ENCODE measurements at places on chromosomes 11 and 22.
A peak's percentile ranks its signal among the peaks of the same experiment; 100 is the strongest.

- no peak for DNase-seq
These were observed 24.1 kb upstream of the RASL10A start for GRCh38 chr22:29339381-29340235.

DNA sequence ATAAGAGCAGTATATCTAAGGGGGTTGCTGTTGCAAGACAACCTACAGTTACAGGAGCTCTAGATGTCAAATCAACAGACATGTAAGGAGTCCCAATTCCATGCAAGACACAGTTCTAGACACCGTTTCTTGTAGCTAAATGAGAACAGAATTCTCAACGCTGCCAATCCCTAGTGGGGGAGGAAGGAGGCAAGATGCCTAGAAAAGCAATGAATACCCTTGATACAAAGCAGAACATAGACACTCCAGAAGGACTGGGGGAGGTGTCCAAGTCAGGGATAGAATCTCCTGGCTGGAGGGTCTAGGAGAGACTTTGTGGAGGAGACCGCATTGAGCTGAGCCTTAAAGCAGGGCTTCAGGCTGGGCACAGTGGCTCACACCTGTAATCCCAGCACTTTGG is 280.2 kb downstream of the BUD13 start:
- DNase-seq = no peak

- DNase-seq = no peak
These were observed 1.8 kb downstream of the TNRC6B start for GRCh38 chr22:40179526-40179925.

DNA sequence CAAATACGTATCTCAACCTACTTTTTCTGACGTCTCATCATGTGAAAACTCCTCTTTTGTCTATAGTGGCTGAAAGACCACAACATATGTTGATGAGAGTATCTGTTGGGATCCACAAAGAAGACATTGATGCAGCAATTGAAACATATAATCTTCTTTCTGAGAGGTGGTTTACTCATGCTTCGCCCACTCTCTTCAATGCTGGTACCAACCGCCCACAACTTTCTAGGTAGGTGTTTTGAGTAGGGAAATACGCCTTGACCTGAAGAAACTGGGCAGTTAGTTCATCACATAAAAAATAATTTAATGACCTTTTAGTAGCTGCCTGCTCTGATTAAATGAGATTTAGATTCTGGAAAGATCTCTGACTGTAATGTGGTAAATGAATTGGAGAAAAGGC is 17.2 kb downstream of the RRM1 start:
- no peak for DNase-seq

GRCh38 chr11:7548659-7549274 is 35.0 kb downstream of the PPFIBP2 start:
- DNase-seq = no peak

DNA sequence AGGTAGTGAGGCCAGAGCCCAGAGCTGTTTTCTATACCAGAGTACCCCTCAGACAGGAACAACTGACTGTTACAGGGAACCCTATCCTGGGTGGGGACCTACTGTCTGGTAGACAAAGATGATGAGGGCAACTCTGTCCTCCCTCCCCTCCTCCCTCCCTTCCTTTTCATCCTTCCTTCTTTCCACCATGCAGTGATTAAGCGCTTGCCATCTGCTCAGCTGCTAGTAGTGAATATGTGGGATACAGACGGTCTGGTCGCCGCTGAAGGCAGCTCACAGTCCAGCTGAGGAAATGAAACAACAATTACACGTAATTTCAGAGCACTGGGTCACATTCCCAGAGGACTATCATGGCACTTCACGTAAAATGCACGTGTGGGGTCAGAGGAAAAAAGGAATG is 597.1 kb downstream of the BUD13 start:
- DNase-seq = no peak

- no peak for DNase-seq
These were observed 73.8 kb upstream of the CRYBB3 start for GRCh38 chr22:25125693-25126357.

DNA sequence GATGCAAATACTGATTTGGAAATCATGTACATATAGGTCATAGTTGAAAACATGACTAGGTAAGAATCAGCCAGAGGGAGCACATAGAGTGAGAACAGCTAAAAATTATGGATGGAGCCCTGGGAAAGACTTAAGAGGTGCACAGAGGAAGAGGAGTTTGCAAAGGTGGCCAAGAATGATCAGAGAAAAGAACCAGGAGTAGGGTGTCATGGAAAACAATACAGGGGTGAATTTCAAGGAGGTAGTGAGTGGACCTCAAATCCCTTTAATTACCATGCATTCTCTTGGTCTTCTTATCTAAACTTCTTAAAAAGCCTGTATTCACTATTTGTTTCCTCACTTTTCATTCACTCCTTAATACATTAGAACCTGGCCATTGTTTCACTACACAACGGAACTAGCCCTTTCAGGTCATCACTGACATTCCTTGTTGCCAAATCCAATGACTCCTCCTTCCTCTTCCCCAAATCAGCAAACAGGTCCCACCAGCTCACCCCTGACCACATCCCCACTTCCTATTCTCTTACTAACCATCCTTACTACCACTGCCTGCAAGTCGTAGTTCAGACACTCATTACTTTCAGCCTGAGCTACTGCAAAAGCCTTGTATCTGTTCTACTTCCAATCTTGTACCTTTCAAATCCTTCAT is 22.6 kb downstream of the BUD13 start:
- no peak for DNase-seq

- no peak for DNase-seq
These were observed 228.6 kb downstream of the BRD1 start for GRCh38 chr22:49599039-49599438.

- no peak for DNase-seq
These were observed 7.9 kb downstream of the FAM118A start for GRCh38 chr22:45317551-45318167.

- DNase-seq = no peak
These were observed 133.7 kb upstream of the FIBIN start for GRCh38 chr11:26860091-26860780.

GRCh38 chr11:35007277-35007676 is 90.9 kb downstream of the PDHX start:
- no peak for DNase-seq

DNA sequence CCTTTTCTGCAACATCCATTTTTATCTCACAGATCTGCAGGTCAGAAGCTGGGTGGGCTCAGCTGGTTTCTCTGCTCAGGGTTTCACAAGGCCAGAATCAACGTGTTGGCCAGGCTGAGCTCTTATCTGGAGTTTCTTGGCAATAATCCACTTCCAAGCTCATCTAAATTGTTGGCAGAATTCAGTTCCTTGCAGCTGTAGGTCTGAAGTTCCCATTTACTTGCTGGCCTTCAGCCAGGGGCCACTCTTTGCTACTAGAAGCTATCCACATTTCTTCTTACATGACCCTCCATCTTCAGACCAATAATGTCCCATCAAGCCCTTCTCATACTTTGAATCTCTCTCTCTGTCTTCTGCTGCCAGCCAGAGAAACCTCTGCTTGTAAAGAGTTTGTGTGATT is 103.5 kb downstream of the WNT11 start:
- no peak for DNase-seq

DNA sequence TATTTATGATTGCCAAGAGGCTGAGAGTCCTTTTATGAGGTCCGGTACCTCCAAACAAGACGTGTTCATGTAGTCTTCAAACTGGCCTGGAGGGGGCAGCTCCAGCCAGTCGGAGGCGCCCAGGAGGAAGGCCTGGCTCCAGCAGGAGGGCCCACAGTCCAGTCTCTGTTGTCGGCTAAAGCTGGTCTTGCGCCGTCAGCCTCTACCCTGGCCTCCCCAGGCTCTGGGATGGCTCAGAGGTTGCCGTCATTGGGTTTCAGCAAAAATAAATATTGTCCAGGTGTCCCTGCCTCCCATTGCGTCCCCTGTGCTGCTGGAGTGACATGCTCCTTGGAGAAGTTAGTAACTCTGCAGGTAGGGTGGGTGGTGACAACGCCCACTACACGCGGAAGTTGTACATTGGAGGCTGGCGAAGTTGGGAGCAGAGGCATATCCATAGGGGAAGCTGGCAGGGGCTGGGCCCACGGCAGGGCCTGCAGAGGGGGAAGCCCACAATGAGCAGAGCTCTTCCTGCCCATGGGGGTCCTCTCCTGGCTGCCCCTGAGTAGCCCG is 1.0 kb upstream of the SLC25A1 start:
- DNase-seq = peak; percentile 25

DNA sequence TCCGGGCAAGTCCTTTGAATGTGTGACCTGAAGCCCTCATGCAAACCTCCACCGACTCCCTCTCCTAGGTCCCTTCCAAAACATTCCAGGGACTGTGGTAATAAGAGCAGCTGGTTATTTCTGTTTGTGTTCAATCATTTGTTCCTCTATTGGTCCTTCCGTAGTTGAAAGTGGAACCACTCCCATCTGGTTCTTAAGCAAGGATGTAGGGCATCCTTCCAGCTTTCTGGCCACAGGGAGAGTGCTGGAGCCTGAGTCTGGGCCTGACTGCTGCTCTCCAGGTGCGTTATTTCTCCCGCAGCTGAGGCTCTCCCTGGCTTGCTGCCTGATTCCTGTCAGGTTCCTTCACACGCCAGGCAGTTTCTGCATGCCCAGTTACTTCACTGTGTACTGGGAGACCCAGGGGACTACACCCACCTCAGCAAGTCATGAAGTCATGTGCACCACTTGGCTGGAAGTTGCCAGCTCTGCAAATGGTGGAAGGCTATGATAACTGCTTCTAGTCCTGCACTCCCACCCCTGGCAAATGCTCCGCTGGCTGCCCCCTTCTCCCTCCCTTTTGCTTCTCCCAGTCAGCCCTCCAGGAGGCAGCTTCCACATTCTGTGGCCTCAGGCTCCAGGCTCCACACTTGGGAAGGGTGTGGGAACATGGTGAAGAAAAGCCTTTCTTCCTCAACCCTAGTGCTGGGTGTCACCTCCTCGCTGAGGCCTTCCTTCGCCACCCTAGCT is 4.0 kb upstream of the ALX4 start:
- DNase-seq = no peak

GRCh38 chr11:61071913-61072312 is 30.4 kb upstream of the CD5 start:
- DNase-seq = no peak

DNA sequence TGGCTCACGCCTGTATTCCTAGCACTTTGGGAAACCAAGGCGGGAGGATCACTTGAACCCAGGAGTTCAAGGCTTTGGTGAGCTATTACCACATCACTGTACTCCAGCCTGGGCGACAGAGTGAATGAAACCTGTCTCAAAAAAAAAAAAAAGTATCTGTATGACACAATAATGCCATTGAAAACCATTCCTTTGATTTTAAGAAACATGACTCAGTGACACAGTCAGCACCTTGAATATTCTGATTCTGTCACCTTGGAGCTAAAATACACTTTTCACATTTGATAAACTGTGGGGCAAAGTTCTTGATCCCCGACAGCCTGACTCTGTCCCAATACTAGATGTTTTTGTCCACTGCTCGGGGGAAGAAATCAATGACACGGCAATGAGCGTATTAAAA is 16.7 kb upstream of the ELFN2 start:
- no peak for DNase-seq

GRCh38 chr11:27582621-27583020 is 76.1 kb upstream of the LIN7C start:
- DNase-seq = no peak

DNA sequence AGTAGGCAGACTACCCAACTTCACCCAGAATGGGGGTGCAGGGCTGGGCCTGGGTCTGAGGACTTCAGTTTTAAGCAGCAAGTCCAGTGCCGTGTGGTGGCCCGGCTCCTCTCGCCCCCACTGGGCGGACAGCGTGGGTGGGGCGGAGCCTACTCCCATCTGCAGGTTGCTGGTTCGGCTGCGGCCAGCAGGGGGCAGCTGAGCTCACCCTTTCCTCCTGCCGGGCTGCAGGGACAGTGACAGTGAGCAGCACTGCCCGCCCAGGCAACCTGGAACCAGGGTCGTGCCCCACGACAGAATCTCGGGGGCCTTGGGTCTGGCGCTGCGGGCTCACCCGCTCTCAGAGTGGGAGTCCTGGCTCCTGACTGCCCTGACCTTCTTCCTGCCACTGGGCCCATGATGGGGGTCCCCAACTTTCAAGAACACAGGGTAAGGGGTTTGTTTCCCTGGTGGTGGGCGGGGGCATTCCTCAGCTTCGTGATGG is 6.2 kb upstream of the NEAT1 start:
- DNase-seq = peak; percentile 51

- DNase-seq = no peak
These were observed 6.1 kb upstream of the CRYBB3 start for GRCh38 chr22:25193548-25193947.

DNA sequence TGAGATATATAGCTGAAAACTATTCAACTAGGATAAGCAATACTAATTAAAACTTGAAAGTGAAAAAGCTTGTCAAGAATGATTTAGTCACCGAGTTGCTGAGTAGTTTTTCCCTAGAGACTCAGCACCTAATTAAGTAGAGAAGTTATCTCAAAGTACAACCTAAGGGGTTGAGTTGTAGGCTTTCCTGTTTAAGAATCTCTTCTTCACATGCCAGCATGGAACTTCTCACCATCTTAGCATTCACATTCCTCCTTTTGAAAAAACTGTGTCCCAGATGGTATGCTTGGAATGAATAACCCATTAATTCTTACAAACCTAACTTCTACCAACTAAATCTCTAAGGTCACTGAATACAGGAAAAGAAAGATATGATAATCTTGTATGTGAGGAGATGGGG is 303.3 kb upstream of the ZC3H12C start:
- DNase-seq = no peak

DNA sequence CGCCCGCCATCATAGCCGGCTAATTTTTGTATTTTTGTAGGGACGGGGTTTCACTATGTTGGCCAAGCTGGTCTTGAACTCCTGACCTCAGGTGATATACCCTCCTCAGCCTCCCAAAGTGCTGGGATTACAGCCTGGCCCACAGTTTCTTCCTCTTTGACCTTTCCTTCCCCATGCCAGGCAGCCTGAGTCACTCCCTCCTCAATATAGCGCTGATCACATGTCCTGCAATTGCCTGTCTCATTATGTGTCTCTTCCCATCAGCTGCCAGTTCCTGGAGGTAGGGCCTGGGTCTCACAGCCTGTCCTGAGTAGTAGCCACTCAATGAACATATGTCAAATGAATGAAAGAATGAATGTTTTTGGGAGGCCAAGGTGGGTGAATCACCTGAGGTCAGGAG is 43.0 kb upstream of the CCDC134 start:
- no peak for DNase-seq

DNA sequence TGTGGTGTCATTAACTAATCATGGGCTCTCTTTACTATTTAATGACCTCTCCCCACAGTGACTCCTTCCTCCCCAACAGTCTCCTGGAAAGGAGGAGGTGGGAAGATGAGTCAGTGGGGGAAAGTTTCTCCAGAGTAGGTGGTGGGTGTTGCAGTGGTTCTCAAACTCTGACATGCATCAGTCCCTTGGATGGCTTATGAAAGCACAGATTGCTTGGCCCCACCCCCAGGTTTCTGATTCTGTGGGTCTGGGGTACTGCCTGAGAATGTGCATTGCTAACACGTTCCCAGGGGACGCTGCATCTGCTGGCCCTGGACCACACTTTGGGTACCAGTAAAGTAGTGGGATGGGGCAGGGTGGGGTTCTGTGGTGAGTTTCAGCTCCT is 9.8 kb downstream of the CD82 start:
- DNase-seq = no peak
